ENCODE measurements at places on chromosomes 1 and 21. TPM values are rescaled to one million over a fixed set of nuclear protein-coding genes. Genes with fewer than 3 reads are reported as not detected.

GRCh38 chr1:53369034-53369750 is 41.3 kb upstream of the LRP8 start:
- DNase-seq: peak; percentile 54

- no peak for DNase-seq
These were observed 9.9 kb downstream of the KCNJ15 start for GRCh38 chr21:38266732-38267131.

- no peak for DNase-seq
These were observed 44.8 kb upstream of the CPLANE2 start for GRCh38 chr1:16281765-16282164.

DNA sequence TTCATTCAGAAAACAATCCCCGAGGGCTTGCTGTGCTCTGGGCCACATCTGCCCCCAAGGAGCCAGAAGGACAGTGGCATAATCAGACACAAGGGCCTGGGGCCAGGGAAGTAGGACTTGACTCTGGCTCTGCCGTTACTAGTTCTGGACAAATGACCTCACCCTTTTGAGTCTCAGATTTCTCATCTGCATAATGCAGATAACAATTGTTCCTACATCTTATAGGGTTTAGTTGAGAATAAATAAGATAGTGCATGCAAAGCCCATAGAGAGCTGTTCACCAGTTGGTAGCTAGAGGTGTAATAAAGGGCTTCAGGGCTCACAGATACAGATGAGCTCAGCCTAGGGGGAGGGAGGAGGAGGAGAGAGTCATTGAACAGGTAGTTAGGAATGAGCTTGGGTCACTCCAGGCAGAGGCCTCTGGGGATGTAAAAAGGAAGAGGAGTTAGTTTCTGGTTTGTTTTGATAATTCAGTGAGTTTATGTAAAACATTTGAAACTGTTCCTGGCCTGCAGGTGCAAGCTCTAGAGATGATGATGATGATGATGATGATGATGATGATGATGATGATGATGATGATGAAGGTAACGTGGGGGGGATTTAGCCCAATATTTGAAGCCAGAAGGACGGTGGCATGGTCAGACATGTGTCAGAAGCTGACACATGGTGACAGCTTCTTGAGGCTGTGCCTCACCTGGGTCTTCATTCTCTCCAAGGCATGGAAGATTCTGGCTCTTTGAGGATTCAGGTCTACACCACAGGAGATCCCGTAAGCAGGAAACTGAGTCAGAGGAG is 858 bp downstream of the LACTBL1 start:
- no peak for DNase-seq

- DNase-seq: no peak
These were observed 451.0 kb upstream of the RGS18 start for GRCh38 chr1:191707288-191707687.

DNA sequence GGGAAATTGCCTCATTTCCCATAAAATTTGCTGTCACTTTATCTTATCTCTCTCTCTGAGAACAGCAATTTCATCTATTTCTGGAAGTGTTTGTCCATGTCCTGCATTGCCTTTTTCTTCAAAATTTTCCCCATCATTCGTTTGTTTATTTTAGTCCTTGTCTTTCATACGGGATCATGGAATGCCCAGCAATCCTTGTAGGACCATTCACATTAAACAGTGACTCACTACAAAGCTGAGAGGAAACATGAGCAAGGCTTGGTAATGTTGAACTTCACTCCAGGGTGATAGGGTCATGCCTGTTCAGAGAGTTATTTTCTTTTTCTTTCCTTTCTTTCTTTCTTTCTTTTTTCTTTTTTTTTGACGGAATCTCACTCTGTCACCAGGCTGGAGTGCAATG is 32.2 kb upstream of the HNRNPU start:
- no peak for DNase-seq

GRCh38 chr1:212089560-212090163 is 54.1 kb downstream of the DTL start:
- DNase-seq: no peak

- no peak for DNase-seq
These were observed 110.0 kb upstream of the SERBP1 start for GRCh38 chr1:67540025-67540732.

DNA sequence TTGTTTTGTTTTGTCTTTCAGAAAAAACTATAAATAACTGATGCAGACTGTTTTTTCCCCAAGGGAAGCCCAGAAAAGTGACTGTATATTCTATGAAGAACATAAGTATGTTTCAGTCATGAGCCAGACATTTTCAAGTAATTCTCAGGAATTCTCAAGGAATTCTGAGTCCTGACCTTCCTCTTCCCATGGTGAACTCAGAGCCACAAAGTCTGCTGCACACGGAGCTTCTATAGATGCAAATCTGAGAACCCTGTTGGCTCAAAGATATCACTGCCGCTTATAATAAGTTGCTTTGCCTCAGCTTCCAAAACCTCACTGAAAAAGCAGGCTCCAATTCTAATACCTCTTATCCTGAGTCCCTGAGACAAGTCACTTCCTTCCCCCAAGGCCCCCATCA is 418.5 kb upstream of the RUNX1 start:
- no peak for DNase-seq

The CDC20 gene
- 1.8 TPM for total RNA-seq

The LYSMD1 gene
- 6.2 TPM for total RNA-seq

The AMY2A gene
- total RNA-seq: not detected

The S100A10 gene
- total RNA-seq: 643 TPM

The HSPG2 gene
- total RNA-seq: 393 TPM
